Renal pelvis (tissue), 12 donors: ENCODE measurements at places on chromosomes 16 and 17. TPM values are rescaled to one million over a fixed set of nuclear protein-coding genes. Genes with fewer than 3 reads are reported as not detected.

DNA sequence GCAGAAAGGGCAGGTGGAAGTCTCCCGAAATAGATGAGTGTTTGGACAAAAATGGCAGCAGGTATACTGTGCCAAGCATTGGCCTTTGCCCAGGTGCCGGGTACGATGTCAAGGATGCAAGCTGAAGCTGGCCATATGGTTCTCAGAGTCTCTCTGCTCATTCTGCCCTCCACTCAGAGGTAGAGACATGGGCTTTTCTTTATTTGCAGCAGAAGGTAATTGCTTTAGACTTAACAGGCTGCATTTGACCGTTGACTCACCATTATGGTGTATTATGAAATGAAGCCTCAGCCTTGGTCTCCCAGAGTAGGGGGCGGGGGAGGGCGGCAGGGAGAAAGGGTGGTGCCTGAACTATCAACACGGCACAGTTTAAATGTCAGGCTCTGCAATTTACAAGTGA is 969.1 kb upstream of the EEF2KMT start:
- DNase-seq = no peak

DNA sequence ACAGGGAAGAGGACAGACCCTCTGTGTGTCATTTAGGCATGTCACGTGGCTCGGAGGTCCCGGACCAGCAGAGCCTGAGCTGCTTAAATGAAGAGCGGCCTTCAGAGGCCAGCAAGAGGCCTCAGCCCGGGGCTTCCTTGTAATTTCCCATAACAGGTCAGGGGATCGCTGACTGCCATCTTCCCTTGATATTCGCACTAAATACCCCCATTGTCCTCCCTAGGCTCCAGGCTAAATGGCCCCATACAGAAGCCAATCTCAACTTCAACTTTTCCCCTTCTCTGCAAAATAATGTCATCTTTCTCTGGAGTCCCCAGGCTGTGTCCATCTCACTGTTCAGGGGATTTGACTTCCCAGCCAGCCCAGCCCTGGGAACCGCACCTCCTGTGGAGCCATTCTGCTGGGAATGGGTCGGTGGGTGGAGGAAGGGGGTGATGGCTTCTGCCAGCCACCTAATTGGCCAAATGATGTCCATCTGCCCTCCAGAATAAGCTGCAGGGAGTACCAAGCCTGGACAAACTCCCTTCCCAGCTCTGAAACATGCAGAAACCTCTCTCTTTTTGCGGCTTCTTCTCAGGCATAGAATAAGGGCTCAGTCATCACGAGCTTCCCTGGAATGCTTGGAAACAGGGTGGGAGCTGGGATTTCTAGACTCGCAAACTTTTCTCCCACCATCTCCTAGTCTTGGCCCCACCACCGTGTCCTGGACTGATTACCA is 129.9 kb downstream of the SDK2 start:
- DNase-seq = no peak

GRCh38 chr17:31903401-31903800 is 1.9 kb upstream of the UTP6 start:
- DNase-seq = no peak

Gene SEPTIN12
- 12.0 TPM for polyA plus RNA-seq

DNA sequence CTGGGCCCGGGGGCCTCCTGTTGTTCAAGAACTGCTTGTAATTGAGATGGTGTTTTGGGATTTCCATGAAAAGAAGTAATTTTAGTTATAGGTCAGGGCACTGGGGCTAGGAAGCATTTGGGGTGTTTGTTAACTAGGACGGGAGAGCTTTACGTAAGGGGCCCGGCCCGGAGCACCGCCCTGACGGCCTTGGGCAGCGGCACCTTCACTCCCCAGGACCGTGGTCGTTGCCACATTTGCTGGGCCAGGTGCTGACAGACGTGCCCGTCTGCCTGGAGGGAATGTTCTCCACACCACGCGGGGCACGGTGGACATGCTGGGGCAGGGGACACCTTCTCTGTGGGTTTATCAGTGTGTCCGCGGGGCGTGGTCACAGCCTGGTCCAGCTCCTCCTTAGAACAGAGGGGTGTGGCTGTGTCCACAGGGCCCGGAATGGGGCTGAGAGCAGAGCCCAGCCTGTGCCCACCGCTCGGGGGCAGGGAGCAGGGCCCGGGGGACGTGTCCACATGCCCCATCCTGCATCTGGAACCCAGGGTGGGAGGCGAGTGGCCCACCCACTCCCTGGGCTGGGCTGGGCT is 57.7 kb downstream of the BAIAP2 start:
- DNase-seq = no peak

GRCh38 chr16:169014-169413 is 3.2 kb downstream of the HBM start:
- no peak for DNase-seq

DNA sequence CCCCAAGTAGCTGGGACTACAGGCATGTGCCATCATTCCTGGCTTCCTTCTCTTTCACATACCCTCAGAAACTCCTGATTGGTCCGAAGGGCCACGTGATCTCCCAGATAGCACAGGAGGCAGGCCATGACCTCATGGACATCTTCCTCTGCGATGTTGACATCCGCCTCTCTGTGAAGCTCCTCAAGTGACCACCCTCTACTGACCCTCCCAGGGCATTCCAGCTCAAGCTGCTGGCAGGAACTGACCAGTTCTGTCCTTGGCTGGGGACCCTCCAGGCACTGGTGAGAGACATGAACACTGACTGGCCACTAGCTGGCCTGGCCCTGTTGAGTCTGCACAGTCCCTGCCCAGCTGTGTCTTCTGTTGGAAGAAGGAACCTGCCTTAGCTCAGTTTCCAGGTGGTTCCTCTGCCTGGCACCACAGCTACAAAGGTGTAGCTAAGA is 5.6 kb downstream of the ERAL1 start:
- no peak for DNase-seq

DNA sequence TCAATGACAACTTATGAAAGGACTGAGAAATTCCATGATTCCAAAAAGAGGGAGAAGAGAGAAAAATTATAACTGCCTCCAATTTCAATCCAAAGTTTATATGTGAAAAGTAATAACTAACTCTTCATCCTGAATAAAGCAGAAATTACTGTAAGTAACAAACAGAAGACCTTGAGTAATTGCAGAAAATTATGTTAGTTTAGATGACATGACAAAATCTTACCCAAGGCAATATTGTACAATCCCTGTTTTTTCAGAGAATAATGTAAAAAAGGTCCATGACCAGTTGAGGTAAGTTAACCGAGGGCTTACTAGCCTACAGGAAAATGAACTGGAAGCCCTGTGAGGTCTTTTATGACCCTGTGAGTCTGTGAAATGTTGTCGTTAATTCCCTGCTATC is 949.5 kb upstream of the SOX9 start:
- DNase-seq = no peak

GRCh38 chr17:28899212-28899815 is 1.8 kb upstream of the FLOT2 start:
- DNase-seq = no peak

Gene TNS4
- not detected for polyA plus RNA-seq

Gene TLCD3A
- 26.2 TPM for polyA plus RNA-seq

Gene VPS25
- polyA plus RNA-seq = 95.9 TPM

GRCh38 chr16:14564861-14565687 is 65.0 kb downstream of the PARN start:
- DNase-seq = peak; percentile 27
